ENCODE measurements at places on chromosomes 3 and 15.
A peak's percentile ranks its signal among the peaks of the same experiment; 100 is the strongest.

DNA sequence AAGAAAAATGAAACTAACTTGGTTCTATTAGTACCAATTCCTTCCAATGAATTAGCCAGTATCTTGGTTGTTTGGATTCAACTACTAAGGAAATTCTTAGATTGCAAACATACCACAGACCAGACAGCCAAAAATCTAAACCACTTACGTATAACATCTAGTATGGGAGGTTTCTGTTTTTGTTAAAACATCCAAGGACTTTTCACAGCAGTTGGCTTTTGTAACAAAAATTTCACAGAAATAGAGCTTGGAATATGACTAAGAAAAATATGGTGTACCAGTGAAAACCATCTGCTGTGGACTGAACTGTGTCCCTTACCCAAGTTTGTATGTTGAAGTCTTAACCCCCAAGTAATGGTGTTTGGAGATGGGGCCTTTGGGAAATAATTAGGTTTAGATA, 199.2 kb downstream of the OTOL1 start:
- no peak for DNase-seq

- DNase-seq: peak; percentile 12
Measured at GRCh38 chr15:78540871-78541743, 863 bp downstream of the PSMA4 start.

DNA sequence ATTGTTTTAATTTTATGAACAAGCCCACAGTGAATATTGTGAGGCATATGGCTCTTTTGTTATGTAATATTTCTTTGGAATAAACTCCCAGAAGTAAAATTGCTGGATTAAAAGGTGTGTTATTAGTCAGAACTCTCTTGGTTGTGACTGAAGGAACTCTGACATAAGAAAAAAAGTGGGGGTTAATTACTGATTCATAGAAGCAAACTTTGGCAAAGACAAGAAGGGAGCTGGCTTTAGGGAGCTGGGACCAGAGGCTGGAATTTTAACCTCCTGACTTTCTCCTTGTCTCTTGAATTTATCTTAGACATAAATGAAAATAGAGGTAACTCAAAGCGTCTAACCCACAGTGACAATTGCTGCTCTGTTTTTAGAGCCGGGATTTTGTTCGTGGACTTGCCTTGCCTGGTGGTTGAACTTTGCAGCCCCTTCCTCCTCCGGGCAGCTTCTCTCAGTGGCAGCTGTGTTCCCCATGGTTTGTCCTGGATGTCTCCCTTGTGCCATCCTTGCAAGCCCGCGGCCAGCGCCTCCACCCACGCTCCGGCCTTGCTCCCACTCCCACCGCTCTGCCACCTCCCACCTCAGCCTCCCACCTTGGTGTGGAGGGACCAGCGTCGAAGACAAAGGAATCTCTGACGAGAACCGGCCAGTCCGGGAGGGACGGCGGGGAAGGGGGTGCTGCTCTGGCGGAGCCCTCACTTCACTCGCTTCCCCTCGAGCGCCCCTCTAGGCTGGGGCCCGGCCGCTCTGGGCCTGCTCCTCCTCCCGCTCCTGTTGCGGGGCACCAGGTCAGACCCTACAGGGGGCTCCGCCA, 28.0 kb downstream of the ARHGAP31 start:
- peak; percentile 65 for DNase-seq

GRCh38 chr3:73669260-73669659, 44.5 kb upstream of the PDZRN3 start:
- peak; percentile 28 for DNase-seq

GRCh38 chr15:45529613-45530012, 7.1 kb upstream of the SLC30A4 start:
- DNase-seq: no peak

- no peak for DNase-seq
Measured at GRCh38 chr15:49875392-49875791, 243.6 kb downstream of the ATP8B4 start.

DNA sequence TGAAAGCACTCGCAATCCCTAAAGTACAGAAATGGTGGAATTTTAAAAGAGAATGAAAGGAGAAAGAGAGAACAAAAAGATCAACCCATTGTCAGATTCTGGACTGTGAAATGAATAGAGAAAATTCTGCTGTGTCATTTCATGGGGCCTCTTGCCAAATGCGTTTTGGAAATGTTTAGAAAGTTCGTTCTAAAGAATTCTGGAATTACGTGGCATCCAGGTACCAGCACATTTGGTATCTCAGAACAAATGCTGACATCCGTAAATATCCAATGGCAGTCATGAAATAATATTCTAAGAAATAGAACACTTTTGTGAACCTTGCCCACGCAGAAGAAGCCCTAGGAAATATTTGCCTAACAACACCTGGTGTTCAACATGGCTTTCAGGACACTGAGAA, 219.2 kb downstream of the P3H2 start:
- DNase-seq: no peak

DNA sequence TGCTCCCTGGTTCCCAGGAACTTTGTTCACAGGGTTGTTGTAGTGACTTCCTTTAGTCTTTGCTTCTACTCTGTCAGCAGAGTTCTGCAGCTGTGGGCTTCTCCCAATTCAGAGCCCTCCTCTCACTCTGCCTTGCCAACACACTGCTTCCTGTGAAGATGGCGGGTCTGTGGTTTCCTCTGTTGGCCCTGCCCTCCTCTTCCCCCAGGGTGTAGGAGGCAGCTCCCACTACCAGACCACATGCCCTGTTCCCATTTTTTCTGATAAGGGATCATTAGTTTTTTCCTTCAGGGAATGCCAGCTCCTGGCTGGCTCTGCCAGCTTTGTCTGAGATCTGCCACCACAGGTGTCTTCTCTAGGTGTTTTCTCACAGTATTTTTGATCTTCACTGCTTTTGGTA, 12.7 kb downstream of the SPSB4 start:
- DNase-seq: no peak

Data from fibroblast of skin of abdomen (primary cell).